ENCODE measurements at places on chromosomes 4 and X.

GRCh38 chr4:21090094-21090666 lies 389.9 kb downstream of the PACRGL start:
- DNase-seq, result no peak

GRCh38 chr4:87034527-87034926 lies 99.7 kb downstream of the AFF1 start:
- no peak for DNase-seq

DNA sequence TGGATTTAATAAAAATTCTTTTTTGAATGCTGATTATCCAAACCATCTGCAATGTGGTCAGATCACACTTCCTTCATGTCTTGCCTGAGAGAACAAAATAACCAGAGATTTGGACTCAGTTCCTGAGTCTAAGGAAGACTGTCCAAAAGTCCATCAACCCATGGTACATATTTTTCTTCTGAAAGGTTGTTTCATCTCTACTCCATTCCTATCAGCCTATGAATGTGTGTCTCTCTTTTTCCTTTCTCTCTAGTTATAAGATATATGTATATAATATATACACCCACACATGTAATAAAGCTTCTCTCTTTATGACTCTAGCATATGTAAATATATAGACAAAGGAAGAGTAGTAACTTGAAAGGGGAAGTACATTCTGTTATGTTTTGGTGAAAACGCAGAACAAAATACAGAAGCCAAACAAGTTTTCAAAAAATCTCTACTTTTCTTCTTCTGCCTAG lies 226.9 kb downstream of the ARHGAP24 start:
- DNase-seq, result no peak

- DNase-seq, result no peak
These were observed 534.6 kb downstream of the BCOR start for GRCh38 chrX:39563178-39563577.

GRCh38 chrX:49040376-49040955 lies 2.7 kb downstream of the TFE3 start:
- DNase-seq, result no peak

GRCh38 chrX:15129412-15129811 lies 140.5 kb downstream of the ASB9 start:
- no peak for DNase-seq

GRCh38 chrX:40877887-40878286 lies 142.5 kb upstream of the MED14 start:
- no peak for DNase-seq

DNA sequence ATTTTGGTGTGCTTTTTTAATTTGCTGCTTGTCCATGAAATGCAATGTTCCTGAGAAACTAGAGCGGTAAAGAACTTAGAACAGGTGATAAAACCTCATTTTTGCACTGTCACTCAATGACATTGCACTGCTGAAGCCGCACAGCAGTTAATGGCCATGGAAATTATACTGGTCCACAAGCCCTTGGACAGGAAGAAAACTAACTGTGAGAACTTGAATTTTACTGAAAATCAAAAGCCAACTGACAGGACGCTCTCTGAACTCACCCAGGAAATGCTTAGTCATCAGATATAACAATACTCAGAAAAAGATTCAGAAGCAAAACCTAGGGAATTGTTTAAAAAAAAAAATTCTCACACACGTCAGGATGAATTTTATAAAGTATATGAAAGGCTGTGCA lies 246.4 kb upstream of the SLC7A11 start:
- no peak for DNase-seq

GRCh38 chrX:102985192-102985591 lies 48.1 kb downstream of the RAB40AL start:
- DNase-seq, result no peak

DNA sequence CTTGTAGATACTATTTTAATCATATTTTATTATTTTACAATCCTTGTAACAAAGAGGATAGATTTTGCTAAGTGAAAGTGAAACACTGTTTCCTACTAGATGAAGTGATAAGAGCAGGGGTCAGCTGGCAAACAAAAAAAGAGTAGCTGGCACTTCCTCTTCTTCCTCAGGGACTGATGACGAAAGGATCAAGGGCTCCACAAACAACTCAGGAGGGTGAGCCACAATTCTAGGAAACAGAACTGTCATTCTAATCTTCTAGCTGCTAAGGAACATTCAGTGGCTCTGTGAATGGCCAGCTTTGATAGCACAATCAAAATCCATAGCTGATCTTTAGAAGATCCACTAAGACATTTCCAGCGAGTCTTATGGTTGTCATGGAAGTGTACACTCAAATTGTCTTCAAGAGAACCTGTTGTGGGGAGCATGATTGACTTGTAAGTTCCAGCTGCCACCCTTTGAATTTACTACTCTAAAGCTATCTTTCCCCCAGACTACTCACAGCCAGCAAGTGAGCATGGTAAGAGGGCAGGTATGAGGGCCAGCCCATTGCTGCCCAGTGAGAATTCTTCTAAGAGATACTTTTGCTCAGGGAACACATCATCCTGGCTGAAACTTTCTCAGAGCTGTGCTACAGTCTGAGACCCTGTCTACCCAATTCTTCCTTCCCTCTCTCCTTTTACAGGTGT lies 275.7 kb upstream of the RASGEF1B start:
- no peak for DNase-seq

GRCh38 chr4:48478273-48478672 lies 4.9 kb upstream of the SLC10A4 start:
- DNase-seq, result no peak

GRCh38 chr4:179114615-179115014 lies 1672.4 kb upstream of the AGA start:
- no peak for DNase-seq

GRCh38 chrX:63327788-63328187 lies 23.3 kb downstream of the SPIN4 start:
- DNase-seq, result no peak

- DNase-seq, result no peak
These were observed 34.7 kb downstream of the FRMPD3 start for GRCh38 chrX:107484002-107484726.

DNA sequence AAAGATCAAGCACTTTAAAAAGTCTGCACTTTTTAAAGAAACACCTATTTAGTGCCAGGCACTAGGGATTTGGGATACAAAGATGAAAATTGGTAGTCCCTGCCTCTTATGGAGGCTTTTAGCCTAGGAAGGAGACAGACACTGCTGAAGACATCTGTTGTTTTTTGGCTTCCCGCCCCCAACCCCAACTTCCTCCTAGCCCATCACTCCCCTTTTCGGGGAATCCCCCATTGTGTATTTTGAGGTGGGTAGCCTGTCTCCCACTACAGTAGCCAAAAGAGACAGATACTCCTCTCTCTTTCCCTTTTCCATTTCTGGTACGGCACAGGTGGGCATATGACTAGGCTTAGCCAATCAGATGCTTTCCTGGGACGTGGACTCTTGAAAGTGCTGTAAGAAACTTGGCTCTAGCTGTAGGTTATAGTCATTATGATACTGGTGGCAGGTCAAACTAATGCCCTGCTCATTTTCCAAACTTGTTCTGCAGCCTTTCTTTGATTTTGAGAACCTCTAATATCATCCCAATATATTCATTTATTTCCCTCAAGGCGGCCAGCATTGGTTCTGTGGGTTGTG lies 194.6 kb upstream of the RBPJ start:
- no peak for DNase-seq

DNA sequence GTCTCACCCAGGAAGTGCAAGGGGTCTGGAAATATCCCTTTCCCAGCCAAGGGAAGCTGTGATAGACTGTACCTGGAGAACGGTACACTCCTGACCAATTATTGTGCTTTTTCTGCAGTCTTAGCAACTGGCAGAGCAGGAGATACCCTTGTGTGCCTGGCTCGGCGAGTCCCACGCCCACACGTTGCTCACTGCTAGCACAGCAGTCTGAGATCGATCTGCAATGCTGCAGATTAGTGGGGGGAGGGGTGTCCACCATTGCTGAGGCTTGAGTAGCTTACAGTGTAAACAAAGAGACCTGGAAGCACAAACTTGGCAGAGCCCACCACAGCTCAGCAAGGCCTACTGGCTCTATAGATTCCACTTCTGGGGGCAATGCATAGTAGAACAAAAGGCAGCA lies 138.5 kb downstream of the CHRDL1 start:
- no peak for DNase-seq

DNA sequence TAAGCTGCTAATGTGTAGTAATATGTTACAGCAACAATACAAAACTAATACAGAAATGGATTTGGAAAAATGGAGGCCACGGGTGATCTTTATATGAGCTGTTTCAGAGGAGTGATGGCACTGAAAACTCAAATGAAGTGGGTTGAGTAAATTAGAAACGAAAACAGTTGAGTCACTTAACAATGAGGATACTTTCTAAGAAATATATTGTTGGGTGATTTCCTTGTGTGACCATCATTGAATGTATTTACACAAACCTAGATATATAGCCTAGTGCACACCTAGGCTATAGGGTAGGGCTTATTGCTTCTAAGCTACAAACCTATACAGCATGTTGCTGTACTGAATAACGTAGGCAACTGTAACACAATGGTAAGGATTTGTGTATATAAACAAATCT lies 30.5 kb upstream of the DHX15 start:
- DNase-seq, result no peak

DNA sequence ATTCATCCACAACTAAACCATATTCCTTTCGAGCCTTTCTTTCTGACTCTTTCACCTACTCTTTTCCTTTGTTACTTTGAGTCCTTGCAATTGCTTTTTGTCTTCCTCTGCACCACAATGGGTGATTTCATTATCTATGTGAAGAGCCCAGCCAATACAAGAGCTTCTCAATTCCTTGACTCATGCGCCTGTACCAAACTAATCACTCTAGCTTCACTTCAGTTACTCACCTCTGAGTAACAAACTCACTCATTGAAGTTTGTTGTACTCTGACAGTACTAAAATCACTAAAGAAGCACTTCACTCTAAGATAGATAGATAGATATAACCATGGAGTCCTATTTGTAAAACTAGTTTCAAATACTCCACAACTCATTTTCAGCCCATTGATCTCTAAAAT lies 191.7 kb upstream of the EPHA5 start:
- DNase-seq, result no peak

DNA sequence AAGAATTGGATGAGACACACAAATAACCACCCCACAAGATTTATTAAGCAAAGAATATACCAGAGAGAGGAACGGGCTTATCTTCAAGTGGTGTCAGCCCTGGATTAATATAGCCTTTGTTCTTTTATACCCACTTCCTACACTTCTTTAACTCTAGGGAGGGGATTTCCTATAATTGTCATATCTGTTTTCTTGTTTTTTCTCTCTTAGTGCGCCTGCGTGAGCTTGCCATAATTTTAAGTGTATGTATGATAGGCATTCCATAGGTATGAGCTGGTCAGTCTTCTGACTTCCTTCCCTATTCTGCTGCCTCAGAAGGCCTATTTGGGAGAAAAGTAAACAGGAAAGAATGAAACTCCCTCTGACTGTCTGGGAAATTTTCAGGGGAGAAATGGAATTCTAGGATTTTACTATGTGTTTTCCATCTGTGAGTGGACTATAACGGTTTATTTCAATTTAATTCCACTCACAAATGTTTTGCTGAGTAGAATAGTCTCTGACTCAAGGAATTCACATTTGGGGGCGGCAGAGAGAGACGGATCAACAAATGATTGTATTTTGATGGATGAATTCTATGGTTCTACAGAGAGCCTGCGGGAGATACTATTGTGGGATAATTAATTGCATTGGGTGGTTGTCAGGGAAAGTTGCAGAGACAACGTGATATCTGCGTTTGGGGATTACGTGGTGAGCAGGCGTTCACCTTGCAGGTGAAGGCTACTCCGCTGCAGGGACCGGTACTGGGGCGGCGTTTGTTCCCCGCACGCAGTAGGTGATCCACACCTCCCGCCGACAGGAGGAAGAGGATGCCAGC lies 626 bp upstream of the CEP135 start:
- no peak for DNase-seq

- DNase-seq, result no peak
These were observed 22.2 kb upstream of the HMX1 start for GRCh38 chr4:8893624-8894423.

DNA sequence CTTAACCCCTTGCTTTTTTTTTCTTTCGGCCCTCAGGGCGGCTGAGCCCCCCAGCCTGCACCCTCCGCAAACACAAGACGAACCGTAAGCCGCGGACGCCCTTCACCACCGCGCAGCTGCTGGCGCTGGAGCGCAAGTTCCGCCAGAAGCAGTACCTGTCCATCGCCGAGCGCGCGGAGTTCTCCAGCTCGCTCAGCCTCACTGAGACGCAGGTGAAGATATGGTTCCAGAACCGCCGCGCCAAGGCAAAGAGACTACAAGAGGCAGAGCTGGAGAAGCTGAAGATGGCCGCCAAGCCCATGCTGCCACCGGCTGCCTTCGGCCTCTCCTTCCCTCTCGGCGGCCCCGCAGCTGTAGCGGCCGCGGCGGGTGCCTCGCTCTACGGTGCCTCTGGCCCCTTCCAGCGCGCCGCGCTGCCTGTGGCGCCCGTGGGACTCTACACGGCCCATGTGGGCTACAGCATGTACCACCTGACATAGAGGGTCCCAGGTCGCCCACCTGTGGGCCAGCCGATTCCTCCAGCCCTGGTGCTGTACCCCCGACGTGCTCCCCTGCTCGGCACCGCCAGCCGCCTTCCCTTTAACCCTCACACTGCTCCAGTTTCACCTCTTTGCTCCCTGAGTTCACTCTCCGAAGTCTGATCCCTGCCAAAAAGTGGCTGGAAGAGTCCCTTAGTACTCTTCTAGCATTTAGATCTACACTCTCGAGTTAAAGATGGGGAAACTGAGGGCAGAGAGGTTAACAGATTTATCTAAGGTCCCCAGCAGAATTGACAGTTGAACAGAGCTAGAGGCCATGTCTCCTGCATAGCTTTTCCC lies 3.4 kb downstream of the MSX1 start:
- DNase-seq, result no peak

DNA sequence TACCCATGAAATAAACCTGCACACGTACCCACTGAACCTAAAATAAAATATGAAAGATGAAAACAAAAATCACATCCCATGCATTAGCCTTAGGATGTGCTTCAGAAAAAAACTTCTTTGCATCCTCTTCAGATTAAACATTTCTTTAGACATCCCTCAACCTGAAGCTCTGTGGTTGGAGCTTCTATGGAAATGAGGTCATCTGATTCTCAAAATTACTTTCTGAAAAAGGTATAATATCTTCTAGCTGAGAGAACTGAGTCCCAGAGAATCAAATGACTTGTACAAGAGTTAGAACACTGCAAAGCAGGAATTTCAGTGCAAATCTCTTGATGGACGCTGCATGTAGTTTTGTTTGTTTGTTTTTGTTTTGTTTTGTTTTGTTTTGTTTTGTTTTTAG lies 19.1 kb upstream of the ANTXR2 start:
- no peak for DNase-seq

DNA sequence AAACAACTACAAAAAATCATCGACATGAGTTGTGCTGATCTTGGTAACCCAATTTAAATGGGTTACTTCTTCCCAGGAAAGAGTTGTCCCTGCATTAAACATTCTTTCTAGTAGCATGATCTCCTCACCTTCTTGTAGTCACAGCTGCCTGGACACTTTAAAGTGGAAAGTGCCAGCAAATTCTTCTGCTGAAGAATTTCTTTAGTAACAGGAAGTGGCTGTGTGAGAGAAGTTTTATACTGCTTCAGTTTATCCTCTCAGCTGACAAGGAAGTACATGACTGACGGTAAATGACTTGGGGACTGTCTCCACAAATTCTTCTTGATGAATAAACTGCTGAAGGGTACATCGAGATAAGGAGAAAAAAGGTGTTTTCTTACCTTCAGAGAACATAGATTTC lies 18.2 kb upstream of the TNIP3 start:
- DNase-seq, result no peak

- no peak for DNase-seq
These were observed 201.2 kb downstream of the NPNT start for GRCh38 chr4:106096454-106096853.

- DNase-seq, result no peak
These were observed 42.9 kb downstream of the SCD5 start for GRCh38 chr4:82755650-82756049.

Data from substantia nigra (tissue), 51 donors.